T follicular helper cell (primary cell): ENCODE measurements at places on chromosomes 1 and 21.

DNA sequence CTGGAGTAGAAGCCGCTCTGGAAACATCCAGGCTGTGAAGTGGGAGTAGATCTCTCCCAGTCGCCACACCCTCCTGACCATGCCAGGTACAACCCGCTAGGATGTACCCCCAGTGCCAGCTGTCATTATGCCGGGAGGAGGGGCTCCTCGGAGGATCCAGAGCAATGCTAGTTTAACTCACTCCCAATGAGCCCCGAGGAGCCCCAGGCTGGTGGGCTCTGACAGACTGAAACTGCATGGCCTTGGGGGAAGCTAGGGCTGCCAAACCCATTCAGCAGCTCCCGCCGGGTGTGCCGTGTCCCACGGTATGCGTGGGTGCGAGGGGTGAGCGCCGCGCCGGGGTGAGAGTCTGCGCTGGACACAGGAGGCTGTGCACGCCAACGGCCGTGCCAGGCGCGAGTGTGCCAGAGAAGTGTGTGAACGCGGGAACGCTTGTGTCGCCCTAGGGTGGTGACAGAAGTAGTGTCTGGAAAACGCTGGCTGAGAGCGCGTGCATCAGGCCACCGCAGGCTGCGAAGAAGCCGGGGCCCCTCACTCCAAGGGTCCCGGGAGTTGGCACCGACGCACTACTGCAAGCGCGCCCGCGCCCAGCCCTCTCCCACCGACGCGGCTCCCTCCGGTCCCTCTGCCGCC is 177.1 kb upstream of the EDN2 start:
- DNase-seq, result no peak

DNA sequence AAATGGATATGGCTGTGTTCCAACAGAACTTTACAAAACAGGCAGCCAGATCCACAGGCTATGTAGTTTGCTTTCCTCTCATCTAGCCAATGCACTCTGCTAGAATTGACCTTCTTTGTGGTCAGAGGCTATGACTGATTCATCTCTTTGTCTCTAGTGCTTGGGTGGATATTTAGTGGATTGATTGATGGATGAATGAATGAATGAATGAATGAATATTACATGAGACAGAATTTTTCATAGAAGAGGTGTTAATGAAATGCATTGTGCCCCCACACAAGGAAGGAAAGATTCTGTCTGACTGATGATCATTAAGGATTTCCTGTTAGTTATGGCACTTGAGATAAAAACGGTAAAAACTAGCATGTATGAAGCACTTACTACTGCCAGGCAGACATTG is 50.5 kb upstream of the ZYG11A start:
- no peak for DNase-seq

DNA sequence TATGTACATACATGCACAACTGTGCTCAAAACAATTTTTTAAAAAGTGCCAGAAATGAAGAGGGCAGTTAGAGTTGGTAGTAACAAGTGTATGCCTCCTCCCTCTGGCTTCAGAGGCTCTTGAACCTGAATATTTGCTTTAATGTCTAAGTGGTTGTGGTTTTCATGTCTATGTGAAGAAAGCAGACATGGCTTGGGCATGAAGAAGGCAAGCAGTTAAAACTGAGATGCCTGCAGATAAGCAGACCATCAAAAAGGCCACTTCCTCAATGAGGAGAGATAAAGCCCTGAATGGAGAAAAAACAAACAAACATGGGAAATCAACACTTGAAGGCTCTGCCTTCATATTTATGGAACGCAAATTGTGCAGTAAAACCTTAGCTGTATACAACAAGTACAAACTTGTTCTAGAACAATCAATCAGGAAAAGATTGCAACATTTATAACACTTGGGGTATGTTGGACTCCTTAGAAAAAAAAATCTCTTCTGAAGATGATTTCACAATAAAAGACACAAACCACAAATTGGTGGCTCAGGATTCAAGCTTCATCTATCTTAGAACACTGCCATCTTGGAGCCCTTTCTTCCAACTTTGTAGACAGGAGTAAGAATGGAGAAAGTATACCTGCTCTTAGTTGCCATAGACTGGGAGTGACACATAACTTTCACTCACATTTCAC is 52.7 kb upstream of the PLA2G4A start:
- no peak for DNase-seq

DNA sequence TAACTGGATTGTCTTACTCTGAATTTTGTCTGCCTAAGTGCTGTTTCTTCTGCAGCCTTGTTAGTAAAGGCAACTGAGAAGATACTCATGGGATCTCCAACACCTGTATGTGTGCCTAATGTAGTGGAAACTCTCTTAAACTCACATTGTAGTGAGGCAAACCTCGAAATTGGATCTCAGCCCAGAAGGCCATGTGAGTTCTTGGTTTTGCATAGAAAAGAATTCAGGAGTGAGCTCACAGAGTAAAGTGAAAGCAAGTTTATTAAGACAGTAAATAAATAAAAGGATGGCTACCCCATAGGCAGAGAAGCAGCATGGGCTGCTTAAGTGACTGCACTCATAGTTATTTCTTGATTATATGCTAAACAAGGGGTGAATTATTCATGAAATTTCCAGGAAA is 1344.7 kb downstream of the NCAM2 start:
- DNase-seq, result no peak
